Right ventricle myocardium superior (tissue), 1 donor: ENCODE measurements at places on chromosomes 6 and 20.
A peak's percentile ranks its signal among the peaks of the same experiment; 100 is the strongest.

DNA sequence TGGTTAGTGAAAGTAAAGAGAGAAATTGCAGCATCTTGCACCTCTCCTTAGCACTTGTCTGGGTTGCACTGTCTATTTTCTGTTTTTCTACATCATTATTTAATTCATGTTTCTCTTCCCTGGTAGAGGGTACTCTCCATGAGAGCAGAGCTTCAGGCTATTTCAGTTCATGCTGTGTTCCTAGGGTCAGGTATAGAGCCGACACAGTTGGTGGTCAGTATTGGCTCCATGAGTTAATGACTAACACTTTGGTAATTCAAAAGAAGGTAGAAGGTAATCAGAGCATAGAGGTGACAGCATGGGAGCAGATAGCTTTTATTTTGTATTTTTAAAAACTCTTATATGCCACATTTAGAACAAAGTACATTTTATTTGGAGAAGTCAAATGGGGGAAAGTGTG lies 42.7 kb downstream of the RIMS1 start:
- no peak for DNase-seq

GRCh38 chr20:30949761-30950160 lies 307.7 kb upstream of the DEFB115 start:
- DNase-seq, result no peak

DNA sequence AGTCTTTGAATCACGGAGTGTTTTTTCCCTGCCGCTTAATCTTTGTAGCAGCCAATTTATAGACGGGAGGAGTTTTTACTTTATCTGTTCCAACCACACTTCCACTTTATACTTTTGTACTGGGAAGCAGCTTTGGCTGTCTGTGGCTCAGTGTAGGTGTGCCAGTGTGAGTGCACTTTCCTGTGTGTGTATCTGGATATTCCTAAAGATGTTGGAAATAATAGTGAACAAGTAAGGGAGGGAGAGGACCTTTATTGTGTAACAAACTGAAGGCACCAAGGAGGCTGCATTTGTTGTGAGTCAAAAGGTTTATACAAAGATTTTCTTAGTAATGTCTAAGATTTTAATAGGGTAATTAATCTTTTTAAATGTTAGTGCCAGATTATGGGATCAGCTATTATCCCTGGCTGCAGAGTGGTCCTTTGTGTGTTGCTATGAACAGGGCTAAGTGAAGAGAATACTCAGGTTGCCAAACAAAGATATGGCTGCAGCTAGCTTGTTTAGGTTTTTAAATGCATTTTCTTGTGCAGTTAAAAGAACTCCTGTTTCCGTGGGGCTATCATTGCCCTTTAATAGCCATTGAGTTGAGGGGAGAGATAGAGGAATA lies 226.3 kb downstream of the RNF144B start:
- DNase-seq, result no peak

DNA sequence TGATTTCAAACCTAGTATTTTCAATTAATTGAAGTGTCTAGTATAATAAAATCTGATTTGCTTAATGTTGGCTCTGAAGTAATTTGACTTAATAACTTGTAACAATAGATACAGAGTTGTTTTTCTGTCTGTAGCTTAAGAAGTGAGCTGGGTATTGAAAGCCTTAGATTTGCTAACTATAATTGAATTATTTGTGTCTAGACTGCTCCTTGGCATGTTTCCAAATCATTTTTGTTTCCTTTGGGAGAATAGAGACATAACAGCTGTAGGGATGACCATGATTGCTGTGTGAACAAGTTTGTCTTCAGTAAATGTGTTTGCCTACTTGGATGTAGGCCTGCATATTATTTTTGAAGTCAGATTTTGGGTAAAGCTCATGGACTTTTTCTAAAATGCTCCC lies 115.4 kb downstream of the SCAF8 start:
- DNase-seq, result no peak

DNA sequence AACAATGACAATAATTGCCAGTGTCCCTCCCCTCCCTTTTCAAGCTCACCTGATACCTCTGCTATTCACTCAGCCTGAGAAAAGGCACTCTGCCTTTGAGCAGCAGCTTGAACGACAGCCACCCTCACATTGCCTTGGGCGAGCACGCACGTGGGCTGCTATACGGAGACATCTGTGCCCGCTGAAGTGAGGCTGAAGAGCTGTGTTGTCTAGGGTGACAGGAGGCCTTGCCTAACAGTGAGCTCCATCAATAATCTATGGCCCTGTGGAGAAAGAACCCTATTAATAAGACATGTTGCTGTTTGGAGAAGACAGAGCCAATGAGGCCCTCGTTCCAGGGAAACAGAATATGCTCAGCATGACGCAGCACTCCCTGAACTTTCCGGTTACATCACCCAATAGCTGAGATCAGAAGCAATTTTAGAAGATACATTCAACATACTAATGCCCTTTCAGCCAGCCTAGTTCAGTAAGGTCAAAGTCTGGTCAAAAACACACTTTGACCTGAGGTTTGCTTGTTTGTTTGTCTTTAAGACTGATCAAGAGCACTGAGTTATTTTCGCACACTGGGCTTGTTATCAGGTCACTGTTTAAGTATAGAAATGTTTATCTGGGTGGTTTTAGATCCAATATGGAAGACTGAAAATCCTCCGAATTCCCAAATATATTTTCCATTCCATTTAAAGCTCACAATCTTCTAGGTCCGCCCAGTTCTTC lies 30.6 kb downstream of the RBM24 start:
- no peak for DNase-seq

GRCh38 chr6:2582268-2582667 lies 168.5 kb downstream of the MYLK4 start:
- no peak for DNase-seq

GRCh38 chr20:5090191-5090590 lies 29.6 kb downstream of the PCNA start:
- no peak for DNase-seq

DNA sequence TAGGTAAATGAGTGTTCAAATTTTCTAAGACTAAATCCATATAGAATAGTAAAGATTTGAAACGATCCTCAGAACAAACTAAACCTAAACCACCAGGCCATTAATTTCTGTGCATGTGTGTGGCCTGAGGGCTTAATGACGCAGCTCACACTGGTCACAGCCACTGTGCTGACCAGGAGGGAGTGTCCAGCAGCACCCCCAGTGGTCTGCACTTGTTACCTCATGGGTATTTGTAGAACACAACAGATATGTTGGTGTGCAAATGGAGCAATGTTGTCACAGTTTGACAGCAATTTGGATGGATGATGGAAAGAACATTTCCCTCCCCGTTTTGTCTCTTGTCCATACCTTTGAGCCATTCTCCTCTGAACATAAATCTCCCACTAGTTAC lies 122.4 kb upstream of the EXOC2 start:
- no peak for DNase-seq

DNA sequence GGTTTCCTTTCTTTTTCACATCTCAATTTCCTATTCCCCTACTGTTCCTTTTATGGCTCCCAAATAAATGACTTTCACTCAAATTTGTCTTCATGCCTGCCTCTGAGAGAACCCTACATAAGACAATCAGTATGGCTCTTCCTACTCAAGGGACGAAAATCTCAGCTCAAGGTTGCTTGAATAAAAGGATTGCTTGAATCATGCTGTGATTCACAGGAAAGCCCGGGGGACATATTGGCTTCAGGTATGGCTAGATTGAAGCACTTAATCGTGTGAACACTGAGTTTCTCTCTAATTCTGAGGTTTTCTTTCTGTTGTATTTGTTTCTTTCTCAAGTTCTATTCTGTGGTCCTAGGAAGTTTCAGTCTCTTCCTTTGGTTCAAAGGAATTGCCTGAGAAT lies 140.3 kb upstream of the SULF2 start:
- no peak for DNase-seq

DNA sequence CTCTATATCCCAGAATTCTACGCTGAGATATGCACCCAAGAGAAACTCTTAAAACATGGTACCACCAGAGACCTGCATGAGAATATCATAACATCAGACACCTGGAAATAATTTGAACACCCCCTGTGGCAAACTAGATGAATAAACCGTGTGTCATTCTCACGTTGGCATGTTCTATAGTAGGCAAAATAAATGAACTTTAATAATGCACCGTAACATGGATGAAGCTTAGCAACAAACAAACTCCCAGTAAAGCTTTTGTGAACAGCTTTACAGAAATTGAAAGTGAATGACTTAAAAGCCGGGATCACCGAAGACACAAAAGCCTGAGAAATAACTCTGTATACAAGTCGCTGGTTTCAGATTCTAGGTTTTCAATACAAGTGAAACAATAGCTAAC lies 1166.8 kb upstream of the CITED2 start:
- no peak for DNase-seq

DNA sequence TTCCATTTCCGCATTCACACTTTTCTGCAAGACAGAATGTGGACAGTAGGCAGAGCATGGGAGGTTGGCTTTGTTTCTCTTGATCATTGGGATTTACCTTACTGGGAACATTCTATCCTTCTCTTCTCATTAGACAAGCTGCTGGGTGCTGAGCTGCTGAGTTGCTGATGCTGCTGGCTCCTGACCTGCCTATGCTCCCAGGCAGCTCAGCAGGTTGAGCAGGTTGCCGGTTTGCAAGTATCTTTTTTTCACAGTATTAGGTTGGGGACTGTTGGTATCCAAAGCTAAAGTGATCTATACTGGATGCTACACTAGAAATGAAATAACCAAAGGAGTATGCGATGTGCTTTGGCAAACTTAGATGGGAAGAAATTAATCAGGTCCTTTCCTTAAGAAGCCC lies 23.7 kb upstream of the ADGRF4 start:
- no peak for DNase-seq

DNA sequence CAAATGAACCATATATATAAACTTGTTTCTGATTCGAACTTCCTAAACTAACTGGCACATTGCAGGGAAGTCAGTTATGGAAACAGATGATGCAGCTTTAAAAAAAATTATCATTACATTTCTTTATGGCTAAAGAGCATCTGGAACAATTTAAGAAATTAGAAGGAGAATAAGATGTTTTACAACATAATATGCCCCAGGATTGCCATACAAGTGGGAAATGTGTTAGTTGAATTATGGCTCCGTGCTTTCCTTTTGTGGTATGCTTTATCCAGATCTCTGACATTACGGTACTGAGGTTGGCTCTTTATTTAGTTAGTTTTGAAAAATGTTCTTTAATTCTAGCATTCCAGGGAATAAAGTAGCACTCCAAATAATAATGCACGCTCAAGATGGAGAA lies 343.0 kb upstream of the ZFP64 start:
- DNase-seq, result no peak

GRCh38 chr6:67394254-67394653 lies 1240.8 kb upstream of the ADGRB3 start:
- no peak for DNase-seq

- DNase-seq, result peak; percentile 67
Observed at GRCh38 chr6:37171201-37171969, 1.4 kb downstream of the PIM1 start.

- no peak for DNase-seq
Observed at GRCh38 chr6:94487371-94487770, 1068.0 kb upstream of the EPHA7 start.

DNA sequence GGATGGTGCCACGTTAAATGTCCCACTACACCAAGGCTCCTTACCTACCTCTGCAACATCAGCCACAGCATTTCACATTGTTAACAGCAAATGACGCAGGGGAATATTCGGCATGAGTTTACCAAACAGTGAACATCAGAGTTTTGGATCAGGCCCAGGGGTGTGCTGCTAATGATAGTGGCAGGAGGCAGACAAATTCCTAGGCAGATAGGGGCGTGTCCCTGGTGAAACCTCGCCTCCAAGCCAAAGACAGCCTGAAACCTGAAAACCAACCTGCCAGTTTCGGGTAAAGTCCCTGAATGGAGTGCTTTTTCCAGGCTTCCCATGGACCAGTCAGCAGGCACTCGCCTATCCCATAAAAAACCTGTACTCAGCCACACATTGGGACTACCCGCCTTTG lies 133.6 kb downstream of the SH3BGRL2 start:
- no peak for DNase-seq

GRCh38 chr20:10590950-10591671 lies 82.7 kb downstream of the JAG1 start:
- DNase-seq, result no peak

- no peak for DNase-seq
Observed at GRCh38 chr6:166671434-166672081, 44.5 kb upstream of the RPS6KA2 start.

DNA sequence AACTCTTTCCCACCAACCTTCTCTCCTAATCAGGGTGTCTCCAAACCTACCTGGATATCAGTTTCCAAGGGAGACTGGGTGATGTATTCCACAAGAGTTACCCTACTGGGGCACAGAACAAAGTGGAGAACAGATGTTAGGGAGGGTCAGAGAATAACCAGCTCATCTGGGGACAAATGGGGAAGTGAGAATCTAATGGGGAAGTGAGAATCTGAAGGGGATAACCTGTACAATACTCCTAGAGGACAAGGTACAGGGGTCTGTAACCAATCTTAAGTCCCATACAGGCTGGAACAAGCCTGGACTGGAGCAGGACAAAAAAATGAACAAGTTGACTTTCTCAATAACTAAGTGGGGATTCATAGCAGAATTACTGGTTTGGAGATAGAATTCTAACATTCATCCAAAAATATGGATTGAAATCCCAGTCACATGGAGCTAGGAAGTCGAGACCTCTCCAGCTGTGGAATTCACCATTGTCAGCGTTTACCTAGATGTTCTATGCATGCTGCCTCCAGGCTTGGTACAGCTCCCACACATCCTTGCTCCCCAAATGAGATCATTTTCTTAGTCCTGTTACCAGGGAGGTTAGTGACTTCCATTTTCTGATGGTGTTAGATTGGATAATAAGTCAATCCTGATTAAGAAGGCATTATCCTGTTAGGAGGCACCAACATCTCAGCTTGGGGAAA lies 214.8 kb upstream of the MOCS1 start:
- no peak for DNase-seq

DNA sequence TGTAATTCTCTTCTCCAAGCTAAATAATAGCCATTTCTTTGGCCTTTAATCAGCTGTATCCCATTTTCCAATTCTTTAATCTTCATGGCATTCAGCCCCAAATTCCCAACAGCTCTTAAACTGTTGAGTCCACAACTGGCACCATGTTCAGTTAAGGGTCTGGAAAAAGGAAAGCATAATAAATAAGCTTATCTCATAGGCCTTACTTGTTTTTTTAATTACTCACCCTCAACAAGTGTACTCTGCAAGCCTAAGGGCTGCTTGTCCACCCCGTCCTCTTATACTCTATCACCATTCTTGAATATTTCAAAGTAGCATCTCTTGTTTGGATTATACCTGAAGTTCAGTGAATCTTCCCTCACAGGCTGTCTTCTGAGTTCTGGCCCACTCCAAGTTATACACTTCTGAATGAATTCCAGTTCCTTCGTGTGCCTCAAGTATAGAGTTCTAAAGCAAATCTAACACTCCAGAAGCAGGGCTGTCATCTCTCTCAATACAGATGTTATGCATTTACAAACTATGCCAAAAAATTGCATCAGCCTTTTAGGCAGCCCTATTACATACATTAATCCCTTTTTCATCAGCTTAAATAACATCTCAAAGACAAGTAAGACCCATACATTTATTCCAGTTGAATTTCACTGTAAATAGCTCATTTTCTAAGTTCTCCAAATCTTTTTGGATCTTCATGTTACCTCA lies 98.7 kb downstream of the COL21A1 start:
- DNase-seq, result no peak

- DNase-seq, result no peak
Observed at GRCh38 chr6:162852840-162853577, 125.2 kb downstream of the PACRG start.

- DNase-seq, result no peak
Observed at GRCh38 chr20:18304618-18305017, 16.3 kb downstream of the ZNF133 start.
